T-cell (primary cell): ENCODE measurements at places on chromosomes 7 and 10.

GRCh38 chr10:99449023-99449422, 18.6 kb upstream of the GOT1 start:
- no peaks in the 10 kb centered on the region for H3K4me1 ChIP-seq
- H3K4me3 ChIP-seq, result no peak overlapping the region
- H3K27me3 ChIP-seq, result peaks cover 9% of the 10 kb centered on the region
- no peak overlapping the region for H3K27ac ChIP-seq
- no peaks in the 10 kb centered on the region for H3K36me3 ChIP-seq

- no peak for DNase-seq
- no peaks in the 10 kb centered on the region for H3K4me1 ChIP-seq
- no peaks in the 10 kb centered on the region for H3K36me3 ChIP-seq
- H3K27me3 ChIP-seq, result no peaks in the 10 kb centered on the region
- no peak overlapping the region for H3K27ac ChIP-seq
Measured at GRCh38 chr10:113104047-113104446, 154.0 kb downstream of the TCF7L2 start.

GRCh38 chr10:44995914-44996669, 4.6 kb upstream of the ZNF22 start:
- no peak for DNase-seq
- H3K4me3 ChIP-seq, result no peak overlapping the region
- peaks cover 13% of the 10 kb centered on the region for H3K4me1 ChIP-seq
- H3K27me3 ChIP-seq, result no peaks in the 10 kb centered on the region
- H3K36me3 ChIP-seq, result no peaks in the 10 kb centered on the region
- peak overlapping the region; percentile 22 for H3K27ac ChIP-seq

DNA sequence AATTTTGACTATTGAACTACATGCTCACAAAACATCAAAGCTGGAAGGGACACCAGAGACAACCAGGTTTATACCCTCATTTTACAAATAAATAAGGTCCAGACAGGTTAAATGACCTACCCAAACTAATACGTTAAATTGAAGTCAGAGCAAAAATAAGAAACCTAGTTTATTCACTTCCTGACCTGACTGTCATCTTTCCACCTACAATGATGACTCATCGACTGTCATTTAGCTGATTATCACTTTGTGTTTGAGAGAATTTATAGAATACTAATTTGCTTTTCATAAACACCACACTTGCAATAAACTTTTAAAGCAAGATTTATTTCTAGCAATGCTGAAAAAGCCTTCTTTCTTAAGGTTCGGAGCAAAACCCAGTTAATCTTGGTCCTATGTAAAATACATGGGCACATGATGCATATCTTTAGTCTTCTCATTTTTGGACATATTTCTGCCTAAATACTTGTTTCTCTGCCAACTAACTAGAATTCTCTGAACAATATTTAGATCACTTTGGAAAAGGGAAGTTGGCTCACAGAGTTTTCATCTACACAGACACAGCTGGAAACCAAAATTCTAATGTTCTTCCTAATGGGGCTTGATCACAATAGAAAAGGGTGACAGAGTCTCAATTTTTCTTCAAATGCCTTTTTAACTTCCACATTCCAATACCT, 16.7 kb upstream of the LRRN3 start:
- H3K4me3 ChIP-seq, result no peak overlapping the region
- H3K27ac ChIP-seq, result no peak overlapping the region
- no peaks in the 10 kb centered on the region for H3K36me3 ChIP-seq
- H3K4me1 ChIP-seq, result no peaks in the 10 kb centered on the region
- DNase-seq, result no peak
- H3K27me3 ChIP-seq, result no peaks in the 10 kb centered on the region

DNA sequence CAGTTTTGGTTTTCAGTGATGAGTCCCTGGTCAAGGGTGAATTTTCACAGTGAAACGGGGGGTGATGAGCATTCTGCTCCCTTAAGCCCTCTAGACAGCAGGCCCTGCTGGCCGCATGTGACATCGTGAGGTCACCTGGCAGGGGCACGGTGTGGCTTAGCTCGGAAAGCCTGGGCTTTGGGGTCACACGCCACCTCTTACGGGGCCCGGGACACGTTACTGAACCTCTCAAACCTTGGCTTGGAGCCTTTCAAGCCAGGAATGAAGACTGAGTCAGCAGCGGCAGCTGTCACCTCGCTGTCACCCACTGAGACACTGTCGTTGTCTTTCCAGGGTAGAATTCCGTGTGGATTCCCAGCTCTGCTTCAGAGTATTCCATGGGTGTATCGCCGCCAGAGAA, 4.1 kb downstream of the GET4 start:
- H3K4me1 ChIP-seq, result peaks cover 74% of the 10 kb centered on the region

GRCh38 chr7:25031007-25031406, 51.0 kb upstream of the OSBPL3 start:
- no peak for DNase-seq
- H3K4me1 ChIP-seq, result peaks cover 5% of the 10 kb centered on the region
- no peak overlapping the region for H3K4me3 ChIP-seq
- H3K27ac ChIP-seq, result no peak overlapping the region
- no peaks in the 10 kb centered on the region for H3K27me3 ChIP-seq

- DNase-seq, result no peak
- H3K4me1 ChIP-seq, result no peaks in the 10 kb centered on the region
- peaks cover 20% of the 10 kb centered on the region for H3K27me3 ChIP-seq
- H3K27ac ChIP-seq, result no peak overlapping the region
Measured at GRCh38 chr7:73340514-73340913, 12.6 kb downstream of the FKBP6 start.

GRCh38 chr10:16521311-16522016, at the start of gene C1QL3:
C1QL3 (minus strand) TSS chr10:16521879; CDS start chr10:16521065, 814 bp downstream.
- DNase-seq, result no peak
- no peak within 1 kb of the TSS for H3K27ac ChIP-seq
- peaks cover 30% of the 10 kb centered on the region for H3K27me3 ChIP-seq
- no peaks in the 10 kb centered on the region for H3K36me3 ChIP-seq
- peak within 1 kb of the TSS; percentile 80 for H3K4me3 ChIP-seq
- peaks cover 25% of the 10 kb centered on the region for H3K4me1 ChIP-seq

DNA sequence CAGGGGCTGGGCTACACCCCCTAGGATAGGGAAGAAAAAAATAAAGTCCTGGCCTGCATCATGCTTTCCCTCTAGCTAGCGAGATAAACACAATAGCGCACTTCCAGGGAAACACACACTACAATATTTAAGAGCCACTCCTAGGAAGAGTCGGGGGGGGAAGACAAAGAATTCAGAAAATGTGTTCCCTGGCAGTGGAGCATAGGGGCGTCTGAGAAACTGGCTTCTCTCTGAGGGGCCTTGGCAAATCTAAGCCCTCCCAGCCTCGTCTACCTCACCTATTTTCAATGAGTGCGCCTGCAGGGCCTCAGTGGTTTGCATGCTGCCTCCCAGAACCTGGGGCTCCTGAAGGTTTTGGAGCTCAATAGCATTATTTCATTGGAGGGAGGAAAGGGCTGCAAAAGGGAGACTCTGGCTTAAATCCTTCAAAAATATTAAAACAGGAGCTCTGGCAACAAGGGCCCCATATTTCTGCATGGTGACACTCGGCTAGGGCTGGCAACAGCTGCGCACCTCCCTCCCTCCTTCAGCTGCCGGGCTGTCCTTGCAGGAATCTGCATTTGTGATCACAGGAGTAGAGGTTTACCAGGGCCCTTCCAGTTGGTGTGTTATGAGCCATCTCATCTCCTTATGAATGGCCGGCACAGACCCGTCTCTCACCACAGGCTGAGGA, 10.8 kb downstream of the ANXA11 start:
- H3K36me3 ChIP-seq, result peaks cover 14% of the 10 kb centered on the region
- no peaks in the 10 kb centered on the region for H3K27me3 ChIP-seq
- no peak overlapping the region for H3K27ac ChIP-seq

DNA sequence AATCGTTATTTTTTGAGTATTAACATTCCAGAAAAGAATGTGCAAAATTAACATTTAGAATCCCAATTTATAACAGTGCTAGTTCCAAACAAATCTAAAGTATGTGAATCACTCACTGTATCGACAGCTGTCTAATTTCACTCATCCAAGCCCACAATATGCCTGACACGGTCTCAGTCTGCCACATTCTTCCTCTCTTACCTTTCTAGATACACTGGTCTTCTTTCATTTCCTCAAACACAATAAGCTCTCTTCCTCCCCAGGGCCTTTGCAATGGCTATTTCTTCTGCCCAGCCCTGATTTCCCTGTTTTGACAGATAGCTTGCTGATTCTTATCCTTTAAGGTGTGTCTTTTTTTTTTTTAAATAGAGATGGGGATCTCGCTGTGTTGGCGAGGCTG, 48.8 kb downstream of the UBE2H start:
- no peak overlapping the region for H3K4me3 ChIP-seq
- H3K36me3 ChIP-seq, result peaks cover 6% of the 10 kb centered on the region
- no peak overlapping the region for H3K27ac ChIP-seq
- no peaks in the 10 kb centered on the region for H3K27me3 ChIP-seq
- no peak for DNase-seq

DNA sequence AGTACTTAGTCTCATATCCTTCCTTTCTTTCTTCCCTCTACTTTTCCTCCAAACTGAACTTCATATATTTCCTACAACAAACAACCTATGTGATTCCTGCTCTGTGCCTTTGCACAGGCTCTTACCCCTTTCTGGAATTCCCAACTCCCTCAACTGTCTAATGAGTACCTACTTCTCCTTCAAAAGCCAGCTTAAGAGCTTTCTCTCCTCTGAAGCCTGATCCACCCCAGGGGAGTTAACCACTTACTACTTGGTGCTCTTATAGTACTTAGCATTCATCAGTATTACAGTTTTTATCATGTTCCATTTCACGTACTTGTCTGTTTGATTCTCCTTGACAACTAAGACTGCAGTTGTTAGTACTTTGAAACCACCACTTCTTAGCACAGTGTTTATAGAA, 246.1 kb downstream of the LRRTM3 start:
- no peaks in the 10 kb centered on the region for H3K36me3 ChIP-seq
- H3K27me3 ChIP-seq, result no peaks in the 10 kb centered on the region
- no peak overlapping the region for H3K4me3 ChIP-seq
- H3K27ac ChIP-seq, result no peak overlapping the region

DNA sequence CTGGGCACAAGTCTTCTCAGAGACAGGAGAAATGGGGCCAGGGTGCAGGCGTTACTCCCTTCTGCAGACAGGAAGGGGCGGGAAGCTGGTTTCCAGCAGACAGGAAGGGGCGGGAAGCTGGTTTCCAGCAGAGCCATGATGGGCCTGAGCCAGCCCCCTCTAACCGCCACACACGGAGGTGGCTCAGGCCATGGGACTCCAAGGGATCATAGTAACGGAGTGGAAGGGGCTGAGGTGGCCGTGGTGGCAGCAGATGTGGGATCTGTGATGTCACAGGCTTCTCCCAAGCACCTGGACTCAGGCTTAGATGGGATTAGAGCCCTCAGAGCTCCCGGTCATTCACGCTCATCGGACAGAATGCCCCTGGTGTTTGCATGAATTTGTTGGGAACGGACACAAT, 177.8 kb downstream of the USP6NL start:
- no peak overlapping the region for H3K4me3 ChIP-seq
- H3K36me3 ChIP-seq, result no peaks in the 10 kb centered on the region
- no peaks in the 10 kb centered on the region for H3K27me3 ChIP-seq
- H3K27ac ChIP-seq, result no peak overlapping the region
- DNase-seq, result no peak
- H3K4me1 ChIP-seq, result no peaks in the 10 kb centered on the region

DNA sequence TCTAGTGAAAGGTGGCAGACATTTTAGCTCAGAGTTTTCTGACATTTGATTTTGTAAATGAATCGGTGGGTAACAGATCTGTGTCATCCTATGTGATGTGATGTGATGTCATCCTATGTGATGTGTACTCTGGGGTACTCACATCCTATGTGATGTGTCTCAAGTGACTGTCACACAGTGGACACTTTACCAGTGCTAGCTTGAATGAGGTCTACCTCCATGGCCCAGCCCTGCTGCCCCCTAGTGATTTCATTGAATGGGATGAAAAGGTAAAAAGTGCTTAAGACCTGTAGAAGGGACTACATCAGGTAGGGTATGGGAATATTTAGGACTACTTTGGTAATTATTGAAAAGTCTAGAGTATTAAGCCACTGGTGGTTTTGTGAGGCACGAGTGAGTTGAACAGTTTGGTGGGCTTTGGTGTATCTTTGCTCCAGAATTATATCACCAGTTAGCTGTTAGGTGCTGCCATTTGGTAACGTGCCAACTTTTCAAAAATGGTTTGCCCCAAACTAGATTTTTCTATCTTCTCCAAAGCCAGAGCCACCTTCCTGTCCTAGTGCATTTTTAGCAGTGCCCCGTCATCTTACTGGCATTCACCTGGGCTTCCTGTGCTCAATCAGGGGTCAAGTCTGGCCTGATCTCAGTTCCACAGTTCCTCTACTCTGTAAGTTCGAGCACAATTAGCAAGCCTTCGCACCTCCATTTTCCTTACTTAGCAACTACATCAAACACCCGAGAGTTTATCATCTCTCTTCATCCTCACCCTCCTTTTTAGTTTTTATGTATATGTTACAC, 9.7 kb downstream of the EIF4H start:
- H3K4me3 ChIP-seq, result no peak overlapping the region
- peak overlapping the region; percentile 38 for H3K27ac ChIP-seq
- H3K4me1 ChIP-seq, result peaks cover 70% of the 10 kb centered on the region
- H3K27me3 ChIP-seq, result no peaks in the 10 kb centered on the region
- peak; percentile 17 for DNase-seq

DNA sequence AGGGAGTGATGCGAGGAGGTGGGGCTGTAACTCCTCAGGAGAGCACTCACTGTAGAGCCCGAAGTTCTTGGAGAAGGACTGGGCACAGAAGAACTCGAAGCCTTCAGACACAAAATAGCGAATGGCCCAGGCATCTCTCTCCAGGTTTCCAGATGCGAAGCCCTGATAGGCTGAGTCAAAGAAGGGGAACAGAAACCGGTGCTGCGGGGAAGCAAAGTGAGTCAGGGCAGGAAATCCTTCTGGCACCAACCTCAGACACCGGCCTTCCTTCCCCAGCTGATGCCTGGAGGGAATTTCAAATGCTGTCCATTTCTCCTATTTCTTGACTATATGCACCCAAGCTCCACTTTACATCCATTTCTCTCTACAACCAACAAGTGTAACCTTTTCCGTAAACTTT, 26.8 kb downstream of the GOT1 start:
- no peaks in the 10 kb centered on the region for H3K4me1 ChIP-seq
- H3K27ac ChIP-seq, result no peak overlapping the region

DNA sequence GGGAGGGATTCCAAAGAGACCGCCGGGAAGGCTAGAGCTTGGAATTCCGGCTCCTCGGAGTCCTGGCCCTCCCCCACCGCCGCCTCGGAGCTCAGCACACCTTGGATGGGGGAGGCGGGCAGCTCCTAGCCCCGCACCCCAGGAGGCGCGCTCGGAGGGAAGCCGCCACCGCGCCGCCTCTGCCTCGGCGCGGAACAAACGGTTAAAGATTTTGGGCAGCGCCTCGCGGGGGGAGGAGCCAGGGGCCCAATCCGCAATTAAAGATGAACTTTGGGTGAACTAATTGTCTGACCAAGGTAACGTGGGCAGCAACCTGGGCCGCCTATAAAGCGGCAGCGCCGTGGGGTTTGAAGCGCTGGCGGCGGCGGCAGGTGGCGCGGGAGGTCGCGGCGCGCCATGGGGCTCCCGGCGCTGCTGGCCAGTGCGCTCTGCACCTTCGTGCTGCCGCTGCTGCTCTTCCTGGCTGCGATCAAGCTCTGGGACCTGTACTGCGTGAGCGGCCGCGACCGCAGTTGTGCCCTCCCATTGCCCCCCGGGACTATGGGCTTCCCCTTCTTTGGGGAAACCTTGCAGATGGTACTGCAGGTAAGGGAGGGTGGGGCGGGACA, at the start of gene CYP26A1:
Gene CYP26A1 (plus strand): TSS at position 355 of the 608 bp plus-strand sequence. CDS start 42 bp downstream, at position 397.
- peak within 1 kb of the TSS; percentile 40 for H3K4me3 ChIP-seq
- peaks cover 24% of the 10 kb centered on the region for H3K27me3 ChIP-seq
- H3K4me1 ChIP-seq, result peaks cover 39% of the 10 kb centered on the region
- no peak for DNase-seq
- H3K27ac ChIP-seq, result no peak within 1 kb of the TSS
